ENCODE measurements at places on chromosomes 13 and 19.

GRCh38 chr13:40656358-40656757 is 10.1 kb downstream of the FOXO1 start:
- DNase-seq: no peak

GRCh38 chr19:49861541-49862378 is 5.6 kb downstream of the PNKP start:
- DNase-seq: no peak

GRCh38 chr13:51520524-51520923 is 63.7 kb upstream of the WDFY2 start:
- no peak for DNase-seq

DNA sequence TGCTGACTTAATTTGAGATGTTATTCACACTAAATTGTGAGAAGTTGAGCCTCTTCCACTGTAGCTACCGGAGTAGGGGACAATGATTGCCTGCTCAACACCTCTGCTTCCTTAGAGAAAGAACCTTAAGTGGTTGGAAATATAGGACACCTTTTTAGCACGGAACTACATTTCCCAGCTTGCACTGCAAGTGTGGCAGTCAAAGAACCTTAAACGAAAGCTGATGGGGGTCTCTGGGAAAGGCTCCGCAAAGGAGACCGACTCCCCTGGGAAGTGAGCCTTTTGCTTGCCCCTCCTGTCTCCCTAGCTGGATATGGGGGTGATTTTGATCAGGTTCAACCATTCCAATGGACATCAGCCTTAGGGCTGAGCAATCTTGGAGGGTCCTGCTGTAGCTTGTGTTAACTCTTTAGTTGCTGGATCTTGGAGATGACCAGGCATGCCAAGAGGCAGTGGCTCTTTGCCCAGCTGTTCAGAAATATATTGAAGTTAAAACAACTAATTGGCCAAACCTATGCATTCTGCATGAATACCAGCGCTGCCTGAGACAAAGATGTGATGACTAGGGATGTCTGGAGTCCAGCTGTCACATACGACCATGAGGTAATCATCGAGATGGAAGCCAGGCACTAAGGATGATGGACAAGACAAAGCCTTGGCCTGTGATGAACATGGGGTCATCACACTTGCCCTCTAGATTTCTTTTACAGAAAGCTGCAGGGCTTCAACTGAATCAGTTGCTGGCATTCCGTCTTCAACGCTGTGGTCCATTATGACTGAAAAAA is 286.5 kb downstream of the FOXO1 start:
- no peak for DNase-seq

DNA sequence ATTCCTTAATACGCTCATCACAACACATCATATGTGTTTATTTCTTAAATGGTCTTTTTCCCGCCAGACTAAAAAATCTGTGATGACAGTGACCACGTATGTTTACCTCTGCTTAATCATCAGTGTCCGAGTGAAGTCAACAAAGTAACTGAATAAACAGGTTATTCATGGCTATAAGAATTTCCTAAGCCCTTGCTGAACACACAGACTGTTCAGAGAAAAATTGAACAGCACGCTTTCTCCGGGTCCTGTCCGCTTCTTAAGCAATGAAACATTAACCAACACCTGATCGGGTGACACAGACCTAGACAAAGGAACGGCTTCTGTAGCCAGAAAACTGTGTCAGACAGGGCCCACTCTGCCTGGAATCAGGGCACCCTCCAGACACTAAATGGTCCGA is 14.3 kb downstream of the SAFB2 start:
- no peak for DNase-seq

DNA sequence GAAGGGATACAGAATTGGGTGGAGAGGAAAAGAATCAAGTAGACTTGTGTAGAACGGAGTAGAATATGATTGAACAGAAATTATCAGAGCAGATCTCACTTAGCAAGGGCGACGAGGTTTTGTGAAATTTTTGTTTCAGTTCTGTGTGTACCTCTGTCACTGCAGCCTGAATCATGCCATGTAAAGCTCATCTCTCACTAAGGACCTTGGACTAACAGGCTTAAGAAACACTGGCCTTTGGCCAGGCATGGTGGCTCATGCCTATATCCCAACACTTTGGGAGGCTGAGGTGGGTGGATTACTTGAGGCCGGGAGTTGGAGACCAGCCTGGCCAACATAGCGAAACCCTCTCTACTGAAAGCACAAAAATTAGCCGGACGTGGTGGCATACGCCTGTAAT is 62.6 kb downstream of the MYH14 start:
- DNase-seq: no peak

GRCh38 chr19:58033741-58034476 is at the start of gene ZSCAN1:
Gene ZSCAN1 (plus strand): TSS chr19:58034025. CDS start chr19:58037837, 3,812 bp downstream.
- DNase-seq: no peak

- no peak for DNase-seq
Observed at GRCh38 chr19:4456843-4457653, 546 bp downstream of the UBXN6 start.

- no peak for DNase-seq
Observed at GRCh38 chr13:102751886-102752285, 21.7 kb downstream of the TEX30 start.

DNA sequence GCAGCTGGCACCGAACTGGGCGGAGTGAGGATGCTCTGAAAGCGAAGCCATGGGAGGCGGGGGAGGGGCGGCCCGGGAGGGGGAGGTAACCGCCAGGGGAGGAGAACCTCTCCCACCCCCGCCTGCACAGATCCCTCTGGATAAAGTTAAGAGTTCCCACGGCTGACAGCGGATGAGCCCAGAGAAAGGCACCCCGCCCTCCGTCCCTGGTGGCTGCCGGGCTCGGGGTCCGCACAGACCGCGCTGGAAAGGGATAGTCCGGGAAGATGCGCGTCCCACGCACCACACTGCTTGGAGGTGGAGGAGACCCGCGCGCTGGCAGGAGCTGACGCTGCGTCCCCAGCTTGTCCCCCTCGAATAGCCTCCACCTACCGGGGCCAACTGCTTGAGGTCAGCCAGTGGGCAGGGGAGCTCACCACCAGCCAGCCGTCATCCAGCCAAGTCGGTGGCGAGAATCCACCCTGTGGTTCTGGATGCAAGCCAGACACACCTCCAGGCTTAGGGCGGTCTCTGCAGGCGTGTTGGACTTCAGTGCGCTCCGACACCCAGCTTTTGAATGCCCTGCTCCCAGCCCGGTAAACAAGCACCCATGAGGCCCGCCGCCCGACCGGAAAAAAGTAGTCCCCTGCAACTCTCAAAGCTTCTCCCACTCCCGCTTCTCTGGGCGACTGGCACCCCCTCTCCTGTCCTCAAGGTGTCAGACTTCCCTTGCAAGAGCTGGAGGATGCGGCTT is at the start of gene TRPC4:
TRPC4 (minus strand) TSS at position 17 of the 733 bp plus-strand sequence. CDS start 86,439 bp downstream, outside the sequence.
- peak; percentile 57 for DNase-seq

GRCh38 chr13:74217811-74218210 is 83.6 kb upstream of the KLF12 start:
- no peak for DNase-seq

DNA sequence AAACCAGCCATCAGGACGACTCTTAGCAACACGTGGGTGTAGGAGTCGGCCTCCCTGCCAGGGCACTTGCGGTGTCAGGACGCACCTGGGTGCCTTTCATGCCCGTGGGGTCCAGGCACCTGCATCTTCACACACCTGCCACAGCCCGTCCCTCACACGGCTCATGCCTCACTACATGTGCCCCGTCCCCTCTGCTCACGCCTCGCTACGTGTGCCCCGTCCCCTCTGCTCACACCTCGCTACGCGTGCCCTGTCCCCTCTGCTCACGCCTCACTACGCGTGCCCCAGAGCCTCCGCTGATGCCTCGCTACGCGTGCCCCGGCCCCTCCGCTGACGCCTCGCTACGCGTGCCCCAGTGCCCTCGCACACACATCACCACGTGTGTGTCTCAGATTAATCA is 58.0 kb upstream of the F7 start:
- no peak for DNase-seq

- no peak for DNase-seq
Observed at GRCh38 chr19:11225172-11225571, 14.2 kb upstream of the ANGPTL8 start.

DNA sequence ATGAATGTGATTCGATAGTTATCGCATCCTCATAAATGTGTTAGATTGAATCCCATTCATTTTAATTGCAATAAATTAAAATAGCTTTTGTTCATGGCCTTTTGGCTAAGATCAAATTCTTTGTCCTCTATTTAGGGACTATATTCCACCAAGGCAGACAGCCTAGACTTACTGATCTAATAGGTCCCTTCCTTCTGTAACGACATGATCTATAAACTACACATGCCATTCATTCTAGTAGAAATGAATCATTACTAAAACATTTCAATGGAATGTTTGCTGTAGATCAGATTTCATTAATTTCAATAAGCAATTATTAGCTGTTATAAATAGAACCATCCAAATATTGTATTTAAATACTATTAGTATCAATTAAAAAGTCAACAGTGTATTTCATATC is 526.6 kb upstream of the KLHL1 start:
- no peak for DNase-seq
